ENCODE measurements at places on chromosomes 6 and 20. TPM values are rescaled to one million over a fixed set of nuclear protein-coding genes. Genes with fewer than 3 reads are reported as not detected.
A peak's percentile ranks its signal among the peaks of the same experiment; 100 is the strongest.

Gene SLC13A3
- total RNA-seq: 2.2 TPM

Gene GJA10
- not detected for total RNA-seq

DNA sequence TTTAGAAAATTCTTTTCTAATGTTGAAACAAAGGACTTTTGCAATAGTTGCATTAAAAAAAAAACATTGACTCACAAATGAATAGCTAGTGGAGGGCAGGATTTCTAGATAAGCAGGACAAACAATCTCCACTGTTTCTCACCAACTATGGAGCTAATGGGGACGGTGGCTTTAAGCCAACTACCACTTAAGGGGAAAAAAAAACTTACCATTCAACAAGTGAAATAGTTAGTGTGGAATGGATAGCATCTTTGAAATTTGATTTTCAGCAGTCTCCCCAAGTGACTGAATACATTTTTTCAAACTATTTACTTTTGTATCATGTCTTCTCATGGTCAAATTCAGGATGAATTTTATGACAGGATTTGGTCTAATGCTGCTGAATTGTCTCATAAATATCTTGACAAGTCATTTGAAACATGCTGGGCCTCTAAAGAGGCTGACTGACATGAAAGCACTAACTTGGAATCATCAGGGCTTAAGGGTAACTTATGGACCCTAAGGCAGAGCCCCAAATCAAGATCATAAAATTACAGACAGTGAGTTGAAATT is 100.5 kb downstream of the EYA4 start:
- DNase-seq: peak; percentile 10
- H3K27ac ChIP-seq: no peak overlapping the region
- no peaks in the 10 kb centered on the region for H3K36me3 ChIP-seq
- peaks cover 14% of the 10 kb centered on the region for H3K4me1 ChIP-seq
- H3K4me3 ChIP-seq: no peak overlapping the region

DNA sequence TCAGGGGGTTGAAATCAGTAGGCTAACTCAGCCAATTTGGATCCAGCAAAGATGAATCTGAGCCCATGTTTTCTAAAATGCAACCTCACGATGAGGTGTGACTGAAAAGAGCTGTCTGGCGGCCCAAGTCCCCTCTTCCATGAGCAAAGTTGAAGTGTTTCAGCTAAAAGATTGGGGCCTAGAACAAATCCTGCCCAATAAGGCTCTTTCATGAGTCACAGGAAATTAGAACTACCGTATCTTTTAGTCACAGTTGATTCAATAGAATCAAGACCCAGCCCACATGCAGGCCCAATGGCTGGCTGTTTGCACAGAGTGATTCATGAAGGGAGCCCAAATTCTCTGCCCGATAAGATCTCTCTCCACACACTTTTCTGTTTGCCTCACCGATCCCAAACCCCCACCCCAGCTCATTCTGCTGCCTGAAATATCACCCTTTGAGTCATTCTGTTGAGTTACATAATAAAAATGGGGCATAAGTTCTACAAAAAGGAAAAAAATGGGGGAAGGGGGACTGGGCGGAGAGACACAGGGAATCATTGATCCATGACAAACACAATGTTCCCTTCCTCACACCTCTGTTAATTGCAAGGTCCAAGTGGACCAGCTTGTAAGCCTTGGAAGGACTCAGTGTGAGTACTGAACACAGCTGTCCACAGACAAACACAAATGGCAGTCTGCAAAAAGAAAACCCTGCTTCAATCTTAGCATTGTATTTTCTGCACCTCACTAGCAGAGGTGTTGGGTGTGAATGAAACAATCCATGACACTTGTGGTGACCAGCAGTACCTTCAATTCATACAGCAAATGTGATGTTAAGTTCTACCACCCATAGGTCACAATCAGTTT is 13.8 kb downstream of the FOXQ1 start:
- no peak overlapping the region for H3K27ac ChIP-seq
- H3K27me3 ChIP-seq: no peaks in the 10 kb centered on the region
- H3K4me1 ChIP-seq: no peaks in the 10 kb centered on the region

DNA sequence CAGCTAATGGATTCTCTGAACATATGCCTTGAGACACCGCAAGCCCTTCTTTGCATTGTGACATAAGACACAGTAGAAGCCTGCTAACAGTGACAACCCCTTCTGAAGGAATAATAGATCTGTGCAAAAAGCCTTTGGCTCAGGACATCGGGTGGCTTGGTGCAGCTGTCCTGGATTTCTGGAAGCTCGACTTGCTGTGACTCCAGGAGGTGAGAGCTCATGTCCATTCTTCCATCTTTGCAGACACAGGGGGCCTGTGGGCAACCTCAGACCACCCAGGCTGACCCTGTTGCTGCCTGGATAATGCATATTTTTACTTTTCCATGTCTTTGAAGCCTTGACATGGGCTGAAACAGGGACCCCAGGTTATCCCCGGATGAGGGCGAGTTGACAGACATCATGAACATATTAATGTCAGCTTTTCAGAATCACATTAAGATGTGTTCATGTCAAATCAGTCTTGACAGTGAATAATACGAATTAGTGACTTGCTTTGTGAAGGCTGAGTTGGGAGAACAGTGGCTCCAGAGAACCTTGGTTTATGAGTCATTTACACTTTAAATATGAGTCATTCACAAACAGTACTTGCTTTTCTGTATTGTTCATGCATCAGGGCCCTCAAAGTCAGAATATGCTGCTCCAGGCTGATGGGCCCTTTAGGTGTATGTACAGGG is 66.8 kb upstream of the IYD start:
- H3K27ac ChIP-seq: no peak overlapping the region
- no peak for DNase-seq
- H3K4me3 ChIP-seq: no peak overlapping the region
- peaks cover 23% of the 10 kb centered on the region for H3K4me1 ChIP-seq
